ENCODE measurements at places on chromosomes 2 and 18.

DNA sequence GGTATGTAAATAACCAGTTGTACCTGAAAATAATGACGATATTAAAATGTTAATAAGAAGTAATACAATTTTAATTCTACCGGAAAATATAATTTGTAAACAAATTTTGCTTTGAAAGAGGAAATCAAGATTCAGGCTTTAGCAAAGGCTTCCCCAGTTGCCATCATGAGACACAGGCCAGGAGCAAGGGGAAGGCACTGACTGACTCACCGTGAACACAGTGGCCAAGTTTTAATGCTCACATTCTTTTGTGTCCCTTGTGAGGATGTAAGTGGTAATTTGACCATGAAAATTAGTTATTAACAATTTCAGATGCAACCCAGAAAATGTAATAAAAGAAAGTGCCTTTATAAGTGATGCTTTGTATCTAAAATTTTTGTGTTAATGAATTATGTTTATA, 164.1 kb downstream of the GREB1L start:
- DNase-seq: no peak

DNA sequence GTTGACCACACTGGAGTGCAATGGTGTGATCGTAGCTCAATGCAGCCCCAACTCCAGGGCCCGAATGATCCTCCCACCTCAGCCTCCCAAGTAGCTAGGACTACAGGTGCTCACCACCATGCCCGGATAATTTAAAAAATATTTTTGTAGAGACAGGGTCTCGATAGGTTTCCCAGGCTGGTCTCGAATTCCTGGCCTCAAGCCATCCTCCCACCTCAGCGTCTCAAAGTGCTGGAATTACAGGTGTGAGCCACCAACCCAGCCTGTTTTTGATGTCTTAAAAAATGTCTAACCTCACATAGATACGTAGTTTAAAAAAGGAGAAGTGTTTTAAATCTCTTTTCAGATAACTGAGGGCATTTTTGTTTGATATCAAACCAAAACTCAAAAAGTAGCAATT, 37.6 kb downstream of the IMPA2 start:
- DNase-seq: no peak

DNA sequence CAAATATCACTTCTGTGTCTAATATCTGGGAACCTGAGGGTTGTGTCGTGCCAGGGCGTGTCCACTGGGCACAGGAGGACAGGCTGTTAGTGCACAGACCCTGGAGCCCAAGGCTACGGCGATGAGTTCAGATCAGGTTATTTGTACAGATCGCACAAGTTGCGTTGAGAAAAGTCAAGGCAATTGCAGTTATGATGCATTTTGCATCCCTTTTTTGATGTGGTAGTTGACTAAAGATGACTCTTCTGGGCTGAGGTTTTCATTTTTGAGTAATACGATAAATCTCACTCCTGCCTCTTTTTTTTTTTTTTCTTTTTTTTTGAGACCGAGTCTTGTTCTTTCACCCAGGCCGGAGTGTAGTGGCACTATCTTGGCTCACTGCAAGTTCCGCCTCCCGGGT, 7.2 kb downstream of the RBFA start:
- DNase-seq: no peak

- DNase-seq: no peak
Observed at GRCh38 chr2:121049131-121049530, 235.9 kb downstream of the TFCP2L1 start.

DNA sequence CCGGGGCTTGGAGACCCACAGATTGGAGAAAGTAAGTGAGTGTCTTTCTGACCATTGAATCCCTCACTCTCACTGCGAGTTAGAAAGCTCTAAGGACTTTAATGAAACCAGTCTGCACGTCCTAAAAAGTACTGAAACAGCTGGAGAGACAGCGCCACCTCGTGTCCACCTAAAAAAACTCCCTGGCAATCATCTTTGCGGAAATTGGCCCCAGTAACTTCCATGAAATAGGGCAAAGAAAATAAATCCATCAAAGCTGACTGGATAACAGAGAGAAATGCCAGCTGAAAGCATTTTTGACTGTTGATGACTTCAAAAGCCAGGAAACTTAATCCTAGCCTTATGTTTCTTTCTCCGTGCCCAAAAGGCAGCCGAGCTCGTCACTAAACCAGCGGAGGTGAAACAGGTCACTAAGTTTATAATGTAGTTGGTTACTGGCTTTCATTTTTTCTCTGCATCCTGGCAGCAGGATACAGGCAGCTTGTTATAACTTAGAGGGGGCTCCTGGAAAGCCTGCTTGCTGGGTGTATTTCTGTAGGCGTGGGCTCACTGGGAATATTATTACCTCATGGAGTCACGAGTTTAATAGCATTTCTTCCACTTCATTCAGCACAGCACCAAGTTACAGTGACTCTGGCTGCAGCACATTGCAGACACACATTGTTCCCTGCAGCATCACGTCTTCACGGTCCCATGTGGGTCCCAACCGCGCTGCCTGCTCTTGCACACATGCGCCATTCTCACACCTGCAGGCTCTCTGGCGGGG, 266.5 kb downstream of the HRH4 start:
- no peak for DNase-seq

DNA sequence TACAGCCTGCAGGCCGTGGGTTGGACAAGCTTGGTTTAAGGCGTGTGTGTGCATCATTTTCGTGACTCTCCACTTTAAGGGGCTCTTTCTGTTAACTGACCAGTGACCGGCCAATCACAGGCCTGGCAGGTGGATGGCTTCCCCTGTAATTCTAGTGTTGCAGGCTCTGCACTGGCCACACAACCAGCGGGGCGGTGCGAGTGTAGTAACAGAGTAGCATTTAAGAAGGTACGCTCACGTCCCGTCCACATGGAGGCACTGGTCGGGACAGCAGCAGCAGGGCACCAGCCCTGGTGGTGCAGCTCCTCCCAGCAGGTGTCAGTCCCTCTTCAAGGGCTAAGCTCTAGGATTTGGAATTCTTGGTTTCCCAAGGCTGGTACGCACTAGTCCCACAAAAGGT, 8.0 kb upstream of the ANO7 start:
- DNase-seq: no peak

GRCh38 chr2:73970850-73971471, 13.7 kb upstream of the TET3 start:
- DNase-seq: no peak

DNA sequence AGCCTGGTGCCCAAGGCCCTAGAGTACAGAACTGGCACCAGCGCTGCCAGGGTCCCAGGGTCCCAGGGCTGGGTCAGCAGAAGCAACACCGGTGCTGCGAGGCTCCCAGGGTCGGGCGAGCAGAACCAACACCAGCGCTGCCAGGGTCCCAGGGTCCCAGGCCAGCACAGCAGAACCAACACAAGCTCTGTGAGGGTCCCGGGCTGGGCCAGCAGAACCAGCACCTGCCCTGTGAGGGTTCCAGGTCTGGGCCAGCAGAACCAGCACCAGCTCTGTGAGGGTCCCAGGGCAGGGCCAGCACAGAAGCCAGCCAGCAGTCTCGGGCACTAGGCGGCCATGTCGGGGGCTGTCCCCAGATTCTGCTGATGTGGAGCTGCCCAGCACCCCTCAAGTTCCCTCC, 93.1 kb downstream of the GALR1 start:
- no peak for DNase-seq

GRCh38 chr2:232170396-232170795, 208.2 kb upstream of the ALPP start:
- no peak for DNase-seq

DNA sequence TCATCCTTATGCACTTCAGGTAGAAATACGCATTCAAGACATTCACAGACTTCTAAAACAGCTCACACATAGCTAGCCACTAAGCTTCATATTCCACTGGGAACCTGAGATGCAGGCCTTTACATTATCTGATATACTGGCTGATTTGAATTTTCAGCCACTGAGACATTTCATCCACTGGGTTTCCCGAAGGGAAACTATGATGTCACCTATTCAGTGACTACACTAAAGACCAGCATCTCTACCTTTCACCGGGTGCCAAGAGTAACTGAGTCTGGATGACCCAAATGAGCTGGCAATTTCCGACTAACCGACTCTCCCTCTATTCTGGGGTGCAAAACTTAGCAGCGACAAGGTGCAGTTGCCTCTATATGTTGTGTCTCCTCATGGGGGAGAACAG, 31.8 kb upstream of the SP140L start:
- no peak for DNase-seq

- no peak for DNase-seq
Observed at GRCh38 chr2:159051661-159052060, 83.2 kb downstream of the TANC1 start.

- DNase-seq: no peak
Observed at GRCh38 chr2:157182834-157183396, 74.6 kb upstream of the GALNT5 start.

- no peak for DNase-seq
Observed at GRCh38 chr2:128315122-128315828, 3.4 kb downstream of the HS6ST1 start.

GRCh38 chr2:202758604-202759003, 113.0 kb downstream of the ICA1L start:
- DNase-seq: no peak
